K562 (cell line): ENCODE measurements at places on chromosomes 4 and X. TPM values are rescaled to one million over a fixed set of nuclear protein-coding genes. Genes with fewer than 3 reads are reported as not detected.

PASD1 gene
- 9.6 and 10.5 TPM in 2 replicates for total RNA-seq

GRCh38 chr4:119663160-119663788 lies 34.7 kb upstream of the PDE5A start:
- no peaks in the 10 kb centered on the region for H3K4me1 ChIP-seq
- H3K27ac ChIP-seq = no peak overlapping the region
- no peaks in the 10 kb centered on the region for H3K36me3 ChIP-seq
- DNase-seq = no peak
- no peak overlapping the region for H3K4me3 ChIP-seq
- H3K27me3 ChIP-seq = no peaks in the 10 kb centered on the region

DNA sequence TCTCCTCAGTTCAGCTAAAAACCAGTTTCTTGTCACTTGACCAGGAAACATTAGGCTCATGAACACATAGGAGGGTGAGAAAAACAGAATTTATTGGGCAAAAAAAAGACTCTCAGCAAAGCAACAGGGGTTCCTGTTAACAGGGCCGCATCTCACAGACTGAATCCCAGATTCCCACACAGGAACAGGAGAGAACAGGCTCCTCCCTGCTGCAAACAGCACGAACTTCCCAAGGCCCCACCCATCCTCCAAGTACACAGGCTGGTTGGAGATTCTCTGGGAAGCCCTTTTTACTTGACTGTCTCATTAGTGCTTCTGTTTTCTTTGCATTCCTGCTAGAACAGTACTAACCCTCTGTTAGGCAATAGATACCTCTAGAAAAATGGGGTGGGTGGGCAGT lies 52.4 kb upstream of the IL21 start:
- no peaks in the 10 kb centered on the region for H3K27me3 ChIP-seq
- no peak overlapping the region for H3K27ac ChIP-seq
- H3K4me3 ChIP-seq = no peak overlapping the region
- H3K36me3 ChIP-seq = no peaks in the 10 kb centered on the region

- no peaks in the 10 kb centered on the region for H3K4me1 ChIP-seq
- H3K4me3 ChIP-seq = no peak overlapping the region
- H3K36me3 ChIP-seq = no peaks in the 10 kb centered on the region
- H3K27me3 ChIP-seq = no peaks in the 10 kb centered on the region
- no peak for DNase-seq
Observed at GRCh38 chr4:61296144-61296543, 96.0 kb downstream of the ADGRL3 start.

GRCh38 chrX:15143050-15143824 lies 126.6 kb downstream of the ASB9 start:
- H3K27ac ChIP-seq = no peak overlapping the region
- no peaks in the 10 kb centered on the region for H3K36me3 ChIP-seq
- DNase-seq = peak; percentile 27
- no peaks in the 10 kb centered on the region for H3K27me3 ChIP-seq
- H3K4me1 ChIP-seq = no peaks in the 10 kb centered on the region

- no peak overlapping the region for H3K4me3 ChIP-seq
- H3K27ac ChIP-seq = no peak overlapping the region
- H3K27me3 ChIP-seq = peaks cover 35% of the 10 kb centered on the region
- no peaks in the 10 kb centered on the region for H3K4me1 ChIP-seq
- H3K36me3 ChIP-seq = no peaks in the 10 kb centered on the region
Observed at GRCh38 chr4:3250956-3251690, 2.2 kb downstream of the MSANTD1 start.
